GF-D8 (cell line): ENCODE measurements at places on chromosomes 12 and 14.

GRCh38 chr12:16325426-16325825 lies 22.0 kb upstream of the MGST1 start:
- DNase-seq: no peak

DNA sequence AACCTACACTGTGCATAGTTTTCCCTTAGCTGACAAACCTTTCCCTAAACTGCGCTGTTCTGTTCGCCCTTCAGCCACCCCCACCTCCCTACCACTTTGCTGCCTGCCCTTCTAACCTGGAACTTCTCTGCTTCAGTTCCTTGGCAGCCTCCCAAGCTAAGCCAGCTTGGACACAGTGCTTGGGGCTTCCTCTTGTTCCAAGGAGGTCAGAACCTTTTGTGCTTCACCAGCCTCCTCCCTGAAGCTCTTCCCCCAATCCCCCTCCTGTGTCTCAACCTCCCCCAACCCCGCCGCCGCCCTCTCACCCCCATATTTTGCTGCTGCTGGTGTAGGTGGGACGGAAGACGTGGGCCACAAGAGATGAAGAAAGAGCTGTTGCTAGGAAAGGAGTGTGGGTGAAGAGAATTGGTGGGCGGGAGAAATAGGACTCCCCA lies 8.1 kb upstream of the RIC8B start:
- no peak for DNase-seq

GRCh38 chr14:102878970-102879460 lies 43.4 kb upstream of the AMN start:
- no peak for DNase-seq

- no peak for DNase-seq
Observed at GRCh38 chr12:2984698-2985097, 25.5 kb downstream of the TEAD4 start.

DNA sequence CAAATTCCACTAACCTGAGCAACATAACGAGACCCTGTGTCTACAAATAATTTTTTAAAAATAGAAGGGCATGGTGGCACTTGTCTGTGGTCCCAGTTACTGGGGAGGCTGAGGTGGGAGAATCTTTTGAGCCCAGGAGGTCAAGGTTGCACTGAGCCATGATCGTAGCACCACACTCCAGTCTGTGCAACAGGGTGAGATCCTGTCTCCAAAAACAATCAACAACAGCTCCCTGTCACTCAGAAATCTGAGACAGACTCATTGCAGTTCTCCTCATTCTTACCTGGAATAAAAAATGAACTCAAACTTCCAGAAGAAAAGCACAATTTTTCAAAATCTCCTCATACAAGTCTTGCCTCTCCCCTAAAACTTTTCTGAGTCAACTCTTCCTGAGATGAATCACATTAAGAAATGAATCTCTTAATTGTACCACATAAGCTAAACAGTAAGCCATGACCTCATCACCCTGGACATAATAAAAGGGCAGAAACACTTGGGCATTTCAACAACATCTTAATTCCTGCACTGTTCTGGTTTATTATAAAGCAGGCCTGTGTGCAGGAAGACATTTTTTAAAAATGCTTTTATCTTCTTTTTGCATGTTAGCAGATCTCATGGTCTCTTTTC lies 214.3 kb upstream of the CDKN3 start:
- no peak for DNase-seq

GRCh38 chr14:101230851-101231550 lies 327.5 kb upstream of the RTL1 start:
- no peak for DNase-seq

DNA sequence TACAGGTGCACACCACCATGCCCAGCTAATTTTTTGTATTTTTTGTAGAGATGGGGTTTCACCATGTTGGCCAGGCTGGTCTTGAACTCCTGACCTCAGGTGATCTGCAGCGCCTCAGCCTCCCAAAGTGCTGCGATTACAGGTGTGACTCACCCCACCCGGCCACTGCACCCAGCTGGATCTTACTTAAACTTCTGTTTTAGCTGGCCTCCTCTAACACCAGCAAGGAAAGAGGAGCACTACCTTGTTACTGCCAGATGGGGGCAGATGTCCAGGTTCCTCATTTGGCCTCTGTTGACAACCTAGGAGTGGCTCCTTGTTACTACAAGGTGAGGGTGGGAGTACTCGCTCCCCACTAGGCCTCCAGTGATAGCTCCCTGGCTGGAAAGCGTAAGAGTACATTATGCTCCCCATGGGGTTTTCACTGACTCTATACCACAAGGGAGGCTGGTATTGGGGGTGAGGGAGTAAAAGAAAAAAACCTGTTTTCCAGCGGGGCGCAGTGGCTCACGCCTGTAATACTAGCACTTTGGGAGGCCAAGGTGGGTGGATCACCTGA lies 13.2 kb upstream of the ARF6 start:
- DNase-seq: peak; percentile 50

GRCh38 chr12:27554421-27555186 lies 30.6 kb downstream of the PPFIBP1 start:
- no peak for DNase-seq

- DNase-seq: peak; percentile 27
Observed at GRCh38 chr12:94805749-94806529, 155.6 kb upstream of the TMCC3 start.

GRCh38 chr12:55720894-55721444 lies 776 bp downstream of the RDH5 start:
- peak; percentile 37 for DNase-seq

DNA sequence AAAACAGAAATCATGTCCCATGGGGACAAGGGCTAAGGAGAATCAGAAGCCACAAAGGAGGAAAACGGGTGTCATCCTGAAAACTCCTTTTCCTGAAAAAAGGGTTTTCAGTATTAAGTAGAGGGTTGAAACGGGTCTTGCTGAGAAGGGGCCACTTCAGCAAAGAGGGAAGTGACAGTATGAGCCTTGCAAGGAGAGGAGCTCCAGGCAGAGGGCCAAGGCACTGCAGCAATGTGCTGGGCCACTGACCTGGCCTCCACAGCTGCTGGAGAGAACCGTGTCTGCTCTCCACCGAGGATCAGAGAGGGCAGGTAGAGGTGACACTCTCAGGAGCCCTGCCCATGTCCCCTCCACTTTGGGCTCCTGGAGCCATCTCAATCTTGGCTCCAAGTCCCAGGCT lies 103.3 kb downstream of the NCOR2 start:
- DNase-seq: peak; percentile 47

- no peak for DNase-seq
Observed at GRCh38 chr12:6853626-6854025, 1.7 kb downstream of the USP5 start.

DNA sequence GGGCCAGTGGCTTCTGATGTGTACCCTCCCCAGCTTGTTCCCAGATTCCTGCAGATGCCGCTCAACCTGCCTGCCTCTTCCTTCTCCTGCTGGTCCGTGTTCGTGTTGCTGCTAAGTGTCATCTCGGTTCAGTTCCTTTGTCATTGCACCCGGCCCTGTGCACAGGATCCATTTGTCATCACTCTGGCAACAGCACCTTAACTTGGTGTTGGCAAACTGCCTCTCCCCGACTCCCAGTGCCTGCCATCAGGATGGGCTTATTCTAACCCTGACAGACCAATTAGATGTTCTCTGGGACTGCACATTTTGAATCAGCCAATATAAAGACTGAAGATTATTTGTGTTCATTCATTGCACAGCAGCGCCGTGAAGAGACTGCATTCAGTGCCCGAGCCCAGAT lies 73.3 kb downstream of the CCDC92 start:
- DNase-seq: no peak

DNA sequence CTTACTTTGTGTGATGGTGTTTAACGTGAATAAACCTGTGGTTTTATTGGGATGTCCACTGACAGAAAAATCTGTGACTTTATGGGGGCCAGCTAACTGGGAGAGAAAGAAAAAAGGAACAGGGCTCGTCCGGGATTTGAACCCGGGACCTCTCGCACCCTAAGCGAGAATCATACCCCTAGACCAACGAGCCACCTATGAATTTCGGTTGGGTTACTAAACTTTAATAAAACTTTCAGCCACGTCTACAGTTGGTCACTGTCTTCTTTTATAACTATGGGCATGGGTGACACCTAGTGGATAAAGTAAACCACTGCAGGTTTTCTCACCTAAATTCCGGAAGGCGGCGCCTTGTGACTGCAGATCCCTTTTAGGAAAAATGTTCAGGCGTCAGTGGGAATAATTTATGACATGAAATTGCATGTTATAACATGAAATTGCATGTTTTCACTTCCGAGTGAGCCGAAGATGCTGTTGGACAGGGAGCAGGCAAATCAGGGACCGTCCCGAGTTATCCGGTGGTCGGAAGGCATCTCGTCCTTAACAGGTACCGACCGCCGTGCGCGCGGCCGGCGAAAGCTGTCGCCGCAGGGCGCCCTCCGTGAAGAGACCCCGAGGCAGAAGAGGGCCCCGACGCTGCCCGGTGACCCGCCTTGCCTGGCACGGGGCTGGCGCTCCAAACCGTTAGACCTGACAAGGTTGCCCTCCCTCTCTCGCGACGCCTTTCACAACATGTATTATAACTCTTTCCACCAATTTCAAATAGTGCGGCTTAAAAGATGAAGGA lies 18.2 kb upstream of the RNASE12 start:
- peak; percentile 74 for DNase-seq

- DNase-seq: no peak
Observed at GRCh38 chr14:51877810-51878209, 17.4 kb downstream of the GNG2 start.

DNA sequence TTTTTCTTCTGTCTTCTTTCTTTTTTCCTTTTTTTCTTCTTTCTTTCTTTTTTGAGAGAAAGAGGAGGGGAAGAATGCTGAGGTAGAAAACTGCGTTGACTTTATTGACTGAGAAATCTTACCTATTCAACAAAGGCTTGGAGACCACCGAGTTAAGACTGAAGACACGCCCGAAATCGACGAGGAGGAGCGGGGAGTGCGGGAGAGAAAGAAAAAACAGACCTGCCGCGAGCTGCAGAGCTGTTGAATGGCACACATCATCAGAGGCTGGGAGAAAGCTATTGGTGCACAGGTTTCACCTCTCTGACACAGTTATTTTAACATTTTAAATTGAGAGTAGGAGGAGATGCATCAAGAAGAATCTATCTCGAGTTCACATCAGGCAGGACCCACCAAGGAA lies 5.1 kb downstream of the ASCL1 start:
- DNase-seq: no peak

- DNase-seq: no peak
Observed at GRCh38 chr12:111413442-111414086, 7.8 kb downstream of the SH2B3 start.

DNA sequence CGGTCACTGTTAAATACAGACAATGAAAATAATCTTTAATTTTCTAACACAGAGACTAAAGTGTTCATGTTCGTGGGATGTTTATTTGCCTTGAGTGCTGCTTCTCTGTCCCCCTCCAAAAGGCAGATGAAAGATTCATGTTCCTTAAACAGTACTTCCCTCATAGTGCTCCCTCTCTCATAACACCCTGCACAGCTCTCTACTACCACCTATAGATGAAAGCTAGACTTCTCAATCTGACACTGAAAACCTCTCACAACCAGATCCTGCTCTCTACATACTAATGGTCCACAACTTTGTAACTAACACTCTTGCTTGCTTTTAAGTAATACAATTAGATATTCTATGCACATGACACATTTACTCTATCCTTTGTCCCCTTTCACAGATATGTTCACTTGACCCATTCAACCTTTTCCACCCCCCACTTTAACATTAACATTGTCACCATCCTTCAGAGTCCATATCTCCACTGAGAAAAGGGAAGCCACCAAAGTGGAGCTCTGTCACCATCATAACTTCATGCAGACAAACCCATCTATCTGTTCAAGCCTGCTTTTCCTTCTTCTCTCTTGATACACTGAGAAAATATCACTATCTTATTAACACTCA lies 266.4 kb upstream of the USP15 start:
- DNase-seq: no peak

DNA sequence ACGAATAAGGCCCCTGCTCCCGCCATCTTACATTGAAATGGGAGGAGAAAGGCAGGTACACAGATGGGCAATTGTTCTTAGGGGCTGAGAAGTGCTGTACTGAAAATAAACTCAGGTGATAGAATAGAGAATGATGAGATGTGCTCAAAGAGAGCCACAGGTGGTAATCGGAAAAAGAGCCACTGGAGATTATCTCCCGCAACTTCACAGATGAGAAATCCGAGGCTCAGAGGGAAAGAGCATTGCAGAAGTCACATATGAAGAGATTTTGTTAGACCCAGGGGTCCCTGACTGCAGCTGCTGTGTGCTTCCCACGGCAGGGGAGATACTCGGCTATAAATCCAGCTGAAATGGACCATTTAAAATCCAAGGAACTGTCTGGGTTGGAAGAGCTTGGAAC lies 73.7 kb downstream of the PRIMA1 start:
- DNase-seq: no peak

- DNase-seq: no peak
Observed at GRCh38 chr12:82852529-82852928, 165.8 kb downstream of the TMTC2 start.

DNA sequence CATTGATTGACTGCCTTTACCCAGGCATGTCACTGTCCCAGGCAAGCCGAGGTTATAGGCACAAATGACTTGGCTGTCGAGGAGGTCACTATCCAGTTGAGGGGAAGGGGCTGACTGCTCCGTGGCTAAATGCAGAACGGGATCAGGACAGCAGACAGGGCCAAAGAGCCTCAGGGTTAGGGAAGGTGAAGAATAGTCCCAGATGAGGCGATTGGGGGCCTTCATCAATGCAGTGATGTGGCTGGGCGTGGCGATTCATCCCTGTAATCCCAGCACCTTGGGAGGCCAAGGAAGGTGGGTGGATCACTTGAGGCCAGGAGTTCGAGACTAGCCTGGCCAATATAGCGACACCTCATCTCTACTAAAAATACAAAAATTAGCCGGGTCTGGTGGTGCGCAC lies 10.7 kb upstream of the GLT1D1 start:
- DNase-seq: no peak

GRCh38 chr12:53810950-53811349 lies 59.2 kb upstream of the CISTR start:
- no peak for DNase-seq

DNA sequence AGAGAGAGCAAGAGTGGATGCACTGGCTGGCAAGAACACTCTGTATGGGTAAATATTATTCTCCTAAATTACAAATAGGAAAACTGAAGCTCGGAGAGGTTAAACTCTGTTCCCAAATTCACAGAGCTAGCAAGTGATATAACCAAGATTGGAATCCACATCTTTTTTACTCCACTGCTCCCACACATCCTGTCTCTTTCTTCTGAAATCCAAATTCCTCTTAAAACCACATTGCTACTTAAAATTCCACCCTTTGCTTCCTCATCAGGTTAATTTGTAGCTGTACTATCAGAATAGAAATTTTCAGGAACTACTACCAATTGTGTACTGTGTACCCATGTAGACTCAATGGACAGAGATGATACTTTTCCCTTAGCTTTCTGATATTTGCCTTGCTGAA lies 74.4 kb downstream of the ARMH4 start:
- no peak for DNase-seq

DNA sequence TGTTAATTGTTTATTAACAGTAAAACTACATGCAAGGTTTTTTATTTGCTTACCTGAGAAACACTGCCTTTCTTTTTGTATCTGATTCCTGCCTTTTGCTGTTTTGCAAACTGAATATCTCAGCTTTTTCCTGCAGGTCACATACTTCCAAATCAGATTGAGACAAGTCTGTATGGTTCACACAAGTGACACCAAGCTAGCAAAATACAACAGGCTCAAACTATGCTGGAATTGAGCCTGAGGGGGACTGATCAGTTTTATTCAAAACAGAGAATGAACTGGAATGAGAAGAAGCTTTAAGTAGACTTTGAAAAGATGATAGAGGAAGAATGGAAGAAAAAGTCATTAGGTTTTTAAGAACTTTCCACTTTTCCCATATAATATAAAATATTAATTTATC lies 12.2 kb upstream of the CDK17 start:
- no peak for DNase-seq
